ENCODE measurements at places on chromosomes 1 and 21.

DNA sequence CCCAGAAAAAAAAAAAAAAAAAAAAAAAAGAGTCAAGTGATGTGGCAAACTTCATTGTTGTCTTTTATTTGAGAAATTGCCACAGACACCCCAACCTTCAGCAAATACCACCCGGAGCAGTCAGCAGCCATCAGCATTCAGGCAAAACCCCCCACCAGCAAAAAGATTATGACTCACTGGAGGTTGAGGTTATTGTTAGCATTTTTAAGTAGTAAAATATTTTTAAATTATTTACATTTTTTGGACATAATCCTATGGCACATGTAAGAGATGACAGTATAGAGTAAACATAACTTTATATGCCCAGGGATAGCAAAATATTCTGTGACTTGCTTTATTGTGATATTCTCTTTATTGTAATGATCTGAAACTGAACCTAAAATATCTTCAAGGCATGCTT, 95.6 kb downstream of the CENPF start:
- DNase-seq, result no peak

DNA sequence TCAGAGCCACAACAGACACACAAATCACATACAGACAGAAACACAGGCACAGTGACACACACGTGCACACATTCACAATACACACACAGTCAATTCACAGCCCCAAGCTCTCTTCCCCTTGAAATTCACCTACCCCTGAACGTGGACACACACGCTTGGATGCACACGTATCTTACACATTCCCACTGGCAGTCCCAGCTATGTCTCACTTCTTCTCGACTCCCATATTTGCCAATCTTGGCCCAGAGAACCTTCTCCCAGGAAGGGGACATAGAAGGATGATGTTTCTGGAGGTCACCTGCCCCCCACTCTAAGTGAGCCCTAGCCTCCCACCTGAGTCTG, 1.6 kb downstream of the CRYBG2 start:
- no peak for DNase-seq

DNA sequence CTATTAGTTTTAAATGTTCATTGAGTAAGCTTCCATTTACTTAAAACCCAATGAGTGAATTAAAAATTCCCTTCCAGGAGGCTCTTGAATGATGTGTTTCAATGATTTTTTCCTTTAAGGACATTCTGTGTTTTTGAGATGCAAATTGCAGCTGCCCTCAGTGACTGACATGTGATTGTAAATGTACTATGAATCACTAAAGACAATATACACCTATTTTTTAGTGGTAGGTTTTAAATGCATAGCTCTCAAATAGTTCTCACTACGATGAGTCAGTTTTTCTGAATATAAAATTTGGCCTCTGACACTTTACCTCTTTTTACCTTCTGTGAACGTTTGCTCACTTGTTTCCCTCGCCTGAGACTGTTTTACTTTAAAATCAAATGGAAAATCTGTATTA, 204.7 kb downstream of the BARHL2 start:
- no peak for DNase-seq

DNA sequence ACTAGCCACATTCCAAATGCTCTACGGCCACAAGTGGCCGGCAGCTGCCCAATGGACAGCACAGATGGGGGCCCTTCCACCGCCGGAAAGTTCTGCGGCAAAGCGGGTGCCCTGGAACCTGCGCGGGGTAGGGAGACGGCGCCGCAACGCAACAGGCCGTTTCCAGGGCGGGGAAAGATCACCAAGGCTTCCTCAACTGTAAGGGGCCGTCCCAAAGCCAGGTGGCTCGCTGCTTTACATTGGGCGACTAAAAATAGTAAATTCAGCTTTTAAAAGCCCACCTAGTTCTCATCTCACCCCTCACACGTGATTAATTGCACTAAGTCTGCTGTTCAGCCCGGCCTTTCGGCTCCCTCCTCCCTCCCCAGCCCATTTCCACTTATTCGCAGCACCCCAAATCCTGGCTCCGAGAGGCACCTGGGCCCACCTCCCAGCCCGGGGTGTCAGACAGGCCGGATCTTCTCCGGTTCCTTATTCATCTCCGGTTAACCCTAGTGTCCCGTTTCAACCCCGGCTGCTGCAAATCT, 643 bp downstream of the CFAP298 start:
- DNase-seq, result peak; percentile 25

- DNase-seq, result no peak
These were observed at the start of gene ZSWIM5 for GRCh38 chr1:45205910-45206721. ZSWIM5 (minus strand) TSS chr1:45206605; CDS start chr1:45206350, 255 bp downstream.

GRCh38 chr1:26164036-26164860, 4.5 kb downstream of the C1orf232 start:
- no peak for DNase-seq

DNA sequence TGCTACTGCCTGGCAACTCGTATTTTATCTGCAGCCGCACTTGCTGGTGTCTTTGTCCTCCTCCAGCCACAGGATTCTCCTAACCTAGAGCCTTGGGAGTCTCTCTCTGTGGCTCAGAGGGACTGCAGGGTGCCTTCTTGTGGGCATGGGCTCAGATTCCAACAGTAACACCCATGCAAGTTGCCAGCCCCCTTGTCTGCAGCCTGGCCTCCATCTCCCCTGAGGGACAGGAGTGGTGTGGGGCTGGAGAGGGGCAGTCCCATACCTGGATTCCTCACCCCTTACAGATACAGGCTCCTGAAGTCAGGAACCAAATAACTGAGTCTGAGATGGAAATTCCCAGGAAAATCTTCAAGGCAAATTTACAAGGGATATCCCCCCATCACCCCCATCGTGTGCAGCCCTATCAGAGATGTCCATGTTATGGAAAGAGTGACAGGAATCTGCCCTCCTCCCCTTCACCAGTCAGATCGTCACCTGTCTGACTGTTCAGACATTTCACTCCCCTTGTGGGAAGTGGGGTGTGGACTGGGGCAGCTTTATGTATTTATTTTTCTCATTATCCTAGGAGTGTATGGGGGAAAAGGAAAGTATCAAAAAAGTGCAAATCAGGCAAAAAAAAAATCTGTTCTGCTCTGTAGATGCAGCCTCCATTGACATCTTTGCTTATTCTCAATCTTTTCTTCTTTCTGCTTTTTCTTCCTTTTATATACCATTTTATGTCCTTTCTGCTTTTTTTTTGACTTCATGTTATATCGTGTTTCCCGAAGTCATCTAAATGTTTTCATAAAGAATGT, 70.8 kb downstream of the MAN1C1 start:
- no peak for DNase-seq

- no peak for DNase-seq
These were observed 276.8 kb upstream of the GREM2 start for GRCh38 chr1:240888787-240889048.

GRCh38 chr1:221993444-221993948, 251.6 kb upstream of the DUSP10 start:
- DNase-seq, result no peak

DNA sequence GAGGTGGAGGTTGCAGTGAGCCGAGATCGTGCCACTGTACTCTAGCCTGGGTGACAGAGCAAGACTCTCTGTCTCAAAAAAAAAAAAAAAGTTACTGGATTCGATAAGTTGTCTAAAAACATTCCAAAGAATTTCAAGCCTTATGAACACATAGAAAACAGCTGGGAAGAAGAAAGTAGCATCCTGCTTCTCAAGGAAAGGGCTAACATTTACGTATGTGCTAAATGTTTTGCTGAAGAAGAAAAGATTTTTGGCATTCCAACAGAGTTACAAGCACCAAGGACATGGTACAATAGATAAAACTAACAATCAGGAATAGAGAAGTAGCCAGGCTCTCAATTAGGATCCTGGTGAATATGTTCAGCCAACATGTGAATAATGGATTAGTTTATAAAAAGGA, 69.8 kb downstream of the HFM1 start:
- DNase-seq, result no peak

GRCh38 chr21:42440187-42440792, 36.6 kb downstream of the UBASH3A start:
- no peak for DNase-seq

DNA sequence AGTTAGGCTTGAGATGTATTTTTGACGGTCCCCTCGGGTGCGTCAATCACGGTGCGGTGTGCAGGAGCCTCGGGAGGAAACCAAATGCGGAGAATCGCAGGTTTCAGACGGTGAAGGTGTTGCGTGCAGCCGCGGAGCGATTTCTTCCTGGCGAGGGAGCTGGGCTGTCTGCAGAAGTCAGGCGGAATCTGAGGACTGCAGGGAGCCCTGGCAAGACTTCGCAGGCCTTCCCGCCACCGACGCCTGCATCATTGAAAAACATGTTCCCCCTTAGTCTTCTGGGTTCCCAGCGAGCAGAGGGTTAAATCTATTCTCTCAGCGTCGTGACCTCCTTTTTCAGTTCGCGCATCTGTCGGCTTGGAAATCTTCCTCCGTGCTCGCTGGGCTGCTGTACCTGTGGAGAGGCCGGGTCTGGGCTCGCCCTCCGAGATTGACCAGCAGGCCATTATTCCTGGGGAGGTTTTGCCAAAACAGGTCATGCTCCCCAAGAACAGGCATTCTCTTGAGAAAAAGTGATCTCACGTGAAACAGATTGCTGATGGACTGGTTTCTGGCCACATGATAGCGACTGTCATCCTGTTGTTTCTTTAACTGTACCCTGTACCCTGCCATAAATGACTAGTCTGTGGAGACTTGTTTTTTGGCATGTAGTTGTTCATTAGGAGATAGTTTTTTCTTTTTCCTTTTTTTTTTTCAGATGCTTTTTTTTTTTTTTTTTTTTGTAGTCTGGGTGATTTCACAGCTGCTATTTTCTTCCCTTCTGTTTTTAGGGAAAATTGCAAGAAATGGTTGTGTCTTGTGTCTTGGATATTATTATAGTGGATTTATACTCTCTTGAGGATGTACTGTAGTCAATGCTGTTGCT, 894 bp downstream of the EPB41 start:
- DNase-seq, result no peak

- peak; percentile 62 for DNase-seq
These were observed 83.9 kb upstream of the EDEM3 start for GRCh38 chr1:184838504-184838951.

DNA sequence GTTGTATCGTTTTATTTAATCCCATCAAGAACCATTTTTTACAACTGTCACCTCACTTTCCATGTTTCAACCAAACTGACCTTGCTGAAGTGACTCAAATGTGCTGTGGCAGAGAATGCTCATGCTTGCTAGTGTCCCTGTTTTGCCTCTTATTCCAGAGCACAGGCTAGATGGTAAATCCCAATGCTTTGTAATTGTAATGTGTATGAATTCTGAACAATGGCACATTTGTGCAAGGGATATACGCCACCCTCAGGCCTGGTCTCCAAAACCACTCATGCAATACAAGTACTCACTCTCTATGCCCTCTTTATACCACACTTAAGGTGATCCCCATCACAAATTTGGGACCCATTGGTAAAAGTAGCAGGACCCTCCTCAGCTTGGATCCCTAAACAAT, 313.6 kb downstream of the HHIPL2 start:
- DNase-seq, result peak; percentile 56

- DNase-seq, result no peak
These were observed 49.6 kb downstream of the MTR start for GRCh38 chr1:236844499-236845271.

GRCh38 chr1:3170561-3171453, 101.8 kb downstream of the PRDM16 start:
- no peak for DNase-seq

GRCh38 chr1:8764293-8764937, 53.0 kb downstream of the RERE start:
- DNase-seq, result no peak

- no peak for DNase-seq
These were observed 26.5 kb downstream of the CD34 start for GRCh38 chr1:207884266-207885029.

- DNase-seq, result no peak
These were observed 23.4 kb upstream of the TENT5C start for GRCh38 chr1:117582451-117582850.

DNA sequence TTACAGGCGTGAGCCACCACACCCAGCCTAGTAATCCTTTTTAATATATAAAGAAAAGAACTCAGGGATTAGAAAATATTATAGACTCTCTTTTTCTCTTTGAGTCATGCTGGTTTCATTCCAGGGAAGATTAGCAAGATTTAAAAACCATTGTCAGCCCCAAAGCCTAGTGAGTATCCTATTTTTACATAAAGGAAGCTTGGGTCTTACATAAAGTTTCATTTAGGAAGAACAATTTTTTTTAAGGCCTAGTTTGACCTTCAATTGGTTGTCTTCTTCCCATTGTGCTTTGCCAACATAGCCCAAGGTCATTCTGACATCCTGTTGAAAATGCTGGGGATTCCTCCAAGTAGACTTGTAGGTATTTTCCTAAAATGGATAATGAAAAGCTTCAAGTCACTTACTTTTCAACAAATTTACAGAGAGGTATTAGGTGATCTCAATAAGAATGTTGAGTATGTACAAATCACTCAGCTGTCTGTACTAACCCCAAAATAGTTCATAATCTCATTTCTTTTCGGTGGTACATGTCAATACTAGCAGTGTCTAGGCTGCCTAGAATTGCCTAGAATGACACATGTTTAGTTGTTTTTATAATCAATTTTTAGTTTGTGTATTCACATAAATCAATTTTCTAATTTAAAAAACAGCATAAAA, 4.3 kb upstream of the KIF14 start:
- no peak for DNase-seq

DNA sequence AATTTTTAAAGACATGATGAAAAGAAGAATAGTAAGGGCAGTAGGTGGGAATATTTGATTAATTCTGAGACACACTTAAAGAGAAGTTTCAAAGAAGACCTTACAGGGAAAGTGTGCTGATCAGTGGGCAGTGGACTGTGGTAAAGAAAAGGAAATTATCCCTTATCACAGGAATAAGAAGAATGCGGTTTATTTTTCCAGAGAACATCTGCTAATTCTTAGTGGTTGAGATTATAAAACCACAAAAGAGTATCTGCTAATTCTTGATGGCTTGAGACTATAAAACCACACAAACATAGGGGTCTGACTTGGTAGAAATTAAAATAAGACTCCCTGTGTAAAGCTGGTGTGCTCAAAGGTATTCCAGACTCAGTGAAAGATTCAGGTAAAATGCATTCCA, 60.0 kb upstream of the KCTD3 start:
- no peak for DNase-seq

- DNase-seq, result no peak
These were observed 185.1 kb downstream of the FGGY start for GRCh38 chr1:59481881-59482505.

- peak; percentile 3 for DNase-seq
These were observed 662.9 kb downstream of the PLPP3 start for GRCh38 chr1:55916481-55916880.

GRCh38 chr1:16430606-16431005, 6.6 kb downstream of the SPATA21 start:
- DNase-seq, result no peak

- DNase-seq, result no peak
These were observed 98.2 kb downstream of the DMRTB1 start for GRCh38 chr1:53557369-53557768.

DNA sequence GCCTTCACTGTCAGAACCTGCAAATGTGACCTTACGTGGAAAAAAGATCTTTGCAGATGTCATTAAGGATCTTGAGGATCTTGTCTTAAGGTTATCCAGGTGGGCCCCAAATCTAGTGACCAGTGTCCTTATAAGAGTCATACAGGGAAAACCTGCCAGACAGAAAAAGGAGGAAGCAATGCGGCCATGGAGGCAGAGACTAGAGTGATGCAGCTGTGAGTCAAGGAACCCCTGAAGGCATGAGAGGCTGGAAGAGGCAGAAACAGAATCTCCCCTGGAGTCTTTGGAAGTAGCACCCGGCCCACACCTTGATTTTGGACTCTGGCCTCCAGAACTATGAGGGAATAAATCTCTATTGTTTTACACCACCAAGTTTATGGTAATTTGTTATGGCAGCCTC, 36.5 kb upstream of the DNASE2B start:
- no peak for DNase-seq

Data from COLO829 (cell line).